Endothelial cell of umbilical vein (primary cell): ENCODE measurements at places on chromosomes 12 and 14. TPM values are rescaled to one million over a fixed set of nuclear protein-coding genes. Genes with fewer than 3 reads are reported as not detected.

Gene PLBD1
- 0.14 TPM in 1 of 2 replicates, not detected in the other for total RNA-seq

Gene OVCH1
- total RNA-seq = not detected in 2 replicates

Gene HOXC6
- total RNA-seq = 0.51 and 0.58 TPM in 2 replicates

Gene AQP5
- 0.67 and 0.95 TPM in 2 replicates for total RNA-seq

Gene DNAH10
- 0.31 TPM in 1 of 2 replicates, not detected in the other for total RNA-seq

Gene TEX52
- total RNA-seq = not detected in 2 replicates

Gene SLC4A8
- total RNA-seq = 7.1 and 9.7 TPM in 2 replicates
